ENCODE measurements at places on chromosomes 3 and 15. TPM values are rescaled to one million over a fixed set of nuclear protein-coding genes. Genes with fewer than 3 reads are reported as not detected.
A peak's percentile ranks its signal among the peaks of the same experiment; 100 is the strongest.

DNA sequence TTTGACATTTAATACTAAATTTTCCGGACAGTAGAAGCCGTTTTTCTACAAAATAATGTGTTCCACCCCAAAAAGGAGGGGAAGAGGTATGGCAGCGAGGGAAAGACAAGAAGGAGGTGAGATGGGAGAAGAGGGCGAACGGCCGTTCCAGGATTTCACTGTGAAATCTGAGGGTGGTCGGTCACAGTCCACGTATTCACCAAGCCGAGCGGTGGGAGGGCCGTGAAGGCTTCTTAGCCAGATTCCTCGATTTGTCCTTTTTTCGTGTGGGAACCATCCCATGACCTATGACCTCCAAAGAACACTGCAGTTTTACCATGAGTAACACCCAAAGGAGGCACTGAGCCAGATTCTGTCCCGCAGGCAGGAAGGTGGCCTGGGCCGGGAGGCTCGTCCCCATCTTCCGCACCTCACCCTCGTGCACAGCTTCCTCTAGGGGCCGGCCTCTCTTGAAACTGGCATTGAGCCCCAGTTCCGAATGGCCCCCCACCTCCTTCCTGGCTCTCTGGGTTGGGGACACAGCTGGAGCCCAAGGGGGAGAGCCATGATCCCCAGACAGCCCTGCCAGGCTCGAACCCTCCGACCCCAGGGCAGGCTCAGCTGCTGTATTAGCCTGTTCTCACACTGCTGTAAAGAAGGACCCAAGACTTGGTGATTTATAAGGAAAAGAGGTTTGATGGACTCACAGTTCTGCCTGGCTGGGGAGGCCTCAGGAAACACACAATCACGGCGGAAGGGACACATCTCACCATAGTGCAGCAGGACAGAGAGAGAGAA lies 23.7 kb downstream of the XXYLT1 start:
- no peak overlapping the region for H3K27ac ChIP-seq
- H3K4me1 ChIP-seq, result peaks cover 39% of the 10 kb centered on the region
- peak; percentile 58 for DNase-seq
- no peaks in the 10 kb centered on the region for H3K27me3 ChIP-seq
- no peak overlapping the region for H3K4me3 ChIP-seq

DNA sequence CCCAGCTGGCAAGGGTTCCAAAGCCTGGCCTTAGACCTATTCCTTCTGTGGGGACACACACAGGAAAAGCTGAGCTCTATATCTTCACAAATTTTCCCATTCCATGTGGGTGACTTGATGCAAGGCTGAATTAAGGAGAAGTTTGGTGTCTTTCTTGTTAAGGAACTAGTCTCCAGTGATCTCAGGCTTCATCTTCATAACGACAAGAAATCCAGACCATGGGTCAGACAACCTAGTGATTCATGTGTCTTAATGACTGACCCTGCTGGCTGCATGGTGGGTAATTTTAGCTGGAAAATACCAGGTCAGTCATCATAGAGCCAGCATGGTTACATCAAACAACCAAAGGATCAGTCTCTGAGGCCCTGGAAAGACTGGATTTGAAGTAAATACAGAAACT lies 112.7 kb upstream of the SLC4A7 start:
- no peak overlapping the region for H3K4me3 ChIP-seq
- DNase-seq, result no peak
- H3K36me3 ChIP-seq, result no peaks in the 10 kb centered on the region
- no peak overlapping the region for H3K27ac ChIP-seq

- peaks cover 10% of the 10 kb centered on the region for H3K36me3 ChIP-seq
- H3K4me1 ChIP-seq, result no peaks in the 10 kb centered on the region
- no peak overlapping the region for H3K4me3 ChIP-seq
- H3K27ac ChIP-seq, result peak overlapping the region; percentile 73
Observed at GRCh38 chr3:185630182-185630622, 44.1 kb downstream of the SENP2 start.

DNA sequence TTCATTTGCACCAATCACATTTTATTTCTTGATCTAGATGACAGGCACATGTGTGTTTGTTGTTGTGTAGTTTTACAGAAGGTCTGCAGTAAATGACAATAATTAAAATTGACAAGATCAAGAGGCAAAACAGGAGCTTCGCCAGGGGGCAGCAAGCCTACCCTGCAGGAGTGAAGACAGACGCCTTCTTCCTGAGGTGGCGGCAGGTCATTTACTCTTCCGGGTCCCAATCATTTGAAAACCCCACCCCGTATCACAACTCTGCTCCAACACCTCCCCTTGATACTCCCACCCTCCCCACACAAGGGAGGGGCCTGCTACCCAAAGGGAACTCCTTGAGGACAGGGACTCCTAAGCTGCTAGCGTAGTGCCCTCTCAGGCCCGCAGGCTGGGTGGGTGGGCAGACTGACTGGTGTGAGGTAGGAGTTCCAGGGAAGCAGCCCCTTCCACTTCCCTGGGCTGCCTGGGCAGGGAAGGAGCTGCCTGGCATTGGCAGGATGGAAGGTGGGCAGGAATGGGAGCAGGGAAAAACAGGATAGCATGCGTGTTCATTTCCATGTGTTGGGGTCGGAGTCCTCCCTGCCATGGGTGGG lies 13.1 kb downstream of the CHDH start:
- peaks cover 4% of the 10 kb centered on the region for H3K36me3 ChIP-seq
- no peaks in the 10 kb centered on the region for H3K27me3 ChIP-seq
- H3K4me1 ChIP-seq, result peaks cover 3% of the 10 kb centered on the region
- H3K4me3 ChIP-seq, result no peak overlapping the region

GRCh38 chr15:66832664-66833063 lies 130.6 kb downstream of the SMAD6 start:
- DNase-seq, result no peak
- no peak overlapping the region for H3K4me3 ChIP-seq
- no peaks in the 10 kb centered on the region for H3K27me3 ChIP-seq
- H3K4me1 ChIP-seq, result peaks cover 15% of the 10 kb centered on the region
- H3K27ac ChIP-seq, result peak overlapping the region; percentile 32

PPP1R14D gene
- 0.70 TPM for total RNA-seq
